Prostate gland (tissue), 2 donors: ENCODE measurements at places on chromosomes 6 and 20. TPM values are rescaled to one million over a fixed set of nuclear protein-coding genes. Genes with fewer than 3 reads are reported as not detected.

DNA sequence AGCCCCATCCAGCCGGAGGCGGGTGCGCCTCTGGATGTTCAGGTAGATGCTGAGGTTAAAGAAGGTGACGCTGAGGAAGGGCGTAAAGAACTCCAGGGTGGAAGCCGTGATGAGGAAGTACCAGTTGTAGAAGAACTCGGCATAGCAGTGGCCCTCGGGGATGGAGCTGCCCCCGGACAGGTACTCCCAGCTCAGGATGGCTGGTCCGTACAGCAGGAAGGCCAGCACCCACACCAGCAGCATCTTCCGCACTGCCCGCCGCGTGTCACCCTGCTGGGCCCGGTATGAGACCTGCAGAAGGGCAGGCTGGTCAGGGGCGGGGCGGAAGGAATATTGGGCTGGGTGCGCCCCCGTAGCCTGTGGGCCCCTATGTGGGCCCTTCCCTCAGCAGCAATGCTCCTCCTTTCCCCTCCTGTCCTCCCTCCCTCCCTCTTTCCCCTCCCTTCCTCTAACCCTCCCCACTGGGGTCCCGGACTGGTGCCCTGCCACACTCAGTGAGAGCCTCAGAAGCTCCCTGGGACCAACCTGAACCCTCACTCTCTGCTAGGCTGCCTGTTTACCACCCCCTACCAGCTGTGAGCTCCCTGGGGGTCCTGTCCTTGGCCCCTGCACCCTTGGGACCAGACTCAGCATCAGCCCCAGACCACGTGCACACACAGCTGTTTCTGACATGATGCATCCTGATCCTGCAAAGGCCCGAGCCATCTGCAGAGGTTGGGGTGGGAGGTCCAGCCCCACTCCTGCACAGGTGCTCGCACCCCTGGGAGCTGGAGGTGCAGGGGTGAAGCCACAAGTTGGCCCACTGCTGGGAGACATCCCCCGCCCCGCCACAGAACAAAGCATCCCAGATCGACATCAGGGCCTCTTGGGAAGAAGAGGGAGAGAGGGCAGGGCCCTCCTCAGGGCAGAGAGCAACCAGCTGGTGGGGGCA, 3.2 kb downstream of the HRH3 start:
- DNase-seq = no peak

- DNase-seq = no peak
Measured at GRCh38 chr6:37004044-37004980, 1.1 kb upstream of the FGD2 start.

GRCh38 chr6:45458672-45459071, 80.9 kb upstream of the SUPT3H start:
- DNase-seq = no peak

DNA sequence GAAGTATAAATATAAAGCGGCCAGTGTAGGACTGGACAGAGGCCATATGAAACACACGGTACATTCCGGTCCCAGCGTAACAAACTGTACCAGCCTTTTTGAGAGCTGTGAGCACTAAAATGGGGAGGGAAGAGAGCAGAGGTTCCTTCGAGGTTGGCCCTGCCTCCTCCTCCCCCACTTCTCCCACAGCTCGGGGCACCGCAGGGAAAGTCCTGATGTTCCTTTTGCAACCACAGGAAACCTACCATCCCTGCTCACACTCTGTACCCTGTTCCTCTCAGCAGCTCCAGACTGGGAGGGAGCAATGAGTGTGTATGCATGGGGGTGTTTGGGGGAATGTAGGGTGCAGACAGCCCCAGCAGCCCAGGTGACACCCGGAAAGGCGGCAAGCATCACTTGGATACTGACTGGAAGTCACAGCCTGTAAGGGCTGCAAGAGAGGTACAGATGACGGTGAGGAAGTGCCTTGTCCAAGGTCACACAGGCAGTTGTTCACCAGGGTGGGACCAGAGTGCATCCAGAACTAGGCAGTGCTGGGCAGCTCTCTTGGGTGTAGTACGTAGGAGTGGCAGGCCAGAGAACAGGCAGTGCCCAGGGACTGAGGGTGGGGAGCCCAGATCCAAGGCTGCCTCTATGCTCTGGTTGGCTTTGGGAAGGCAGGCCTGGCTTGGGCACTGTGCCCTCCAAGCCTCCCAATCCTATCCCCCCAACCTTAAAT, 11.0 kb upstream of the ARMC12 start:
- peak; percentile 78 for DNase-seq

- DNase-seq = no peak
Measured at GRCh38 chr20:59325142-59325523, 24.7 kb downstream of the EDN3 start.

GRCh38 chr20:33664762-33665144, 2.0 kb upstream of the ACTL10 start:
- DNase-seq = no peak

DNA sequence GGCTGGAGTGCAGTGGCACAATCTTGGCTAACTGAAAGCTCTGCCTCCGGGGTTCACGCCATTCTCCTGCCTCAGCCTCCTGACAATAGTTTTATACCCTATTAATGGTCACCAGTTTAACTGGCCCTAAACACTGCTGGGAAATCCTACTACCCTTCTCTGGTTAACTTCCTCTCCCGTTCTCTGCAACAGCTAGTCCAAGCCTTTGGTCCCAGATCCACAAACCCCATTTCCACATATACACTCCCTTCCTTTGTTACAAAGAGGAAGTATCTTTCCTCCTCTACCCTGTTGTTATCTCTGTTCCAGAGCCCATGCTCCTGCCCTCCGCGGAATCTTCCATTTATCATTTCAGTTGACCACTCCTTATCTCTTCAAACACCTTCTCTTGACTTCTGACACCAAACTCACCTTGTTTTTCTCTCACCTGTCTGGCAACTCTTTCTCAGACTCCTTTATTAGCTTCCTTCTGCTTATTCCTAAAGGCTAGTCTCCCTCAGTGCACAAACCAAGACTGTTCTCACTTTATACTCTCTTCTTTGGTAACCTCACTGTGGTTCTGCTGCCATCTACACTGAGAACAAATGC, 25.0 kb upstream of the TBC1D22B start:
- DNase-seq = no peak

- DNase-seq = no peak
Measured at GRCh38 chr20:905396-905961, 10.7 kb downstream of the ANGPT4 start.

DNA sequence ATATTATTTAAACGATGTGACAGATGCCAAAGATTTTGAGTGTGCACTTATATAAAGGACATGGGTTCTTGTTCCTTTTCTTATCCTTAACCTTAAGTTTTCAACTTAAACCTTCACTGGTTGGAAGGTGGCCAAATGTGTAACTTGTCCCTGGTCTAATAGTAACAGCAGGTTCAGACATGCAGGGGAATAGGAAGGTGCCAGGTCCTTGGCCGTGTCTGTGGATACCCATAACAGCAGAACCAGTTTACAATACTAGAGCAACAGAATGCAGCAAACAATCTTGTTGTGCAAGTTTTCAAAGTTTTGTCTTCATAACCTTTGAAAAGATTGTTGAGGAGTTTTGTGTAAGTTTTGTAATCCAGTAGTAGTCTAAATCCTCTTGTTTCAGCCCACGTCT, 4.4 kb downstream of the MYB start:
- peak; percentile 50 for DNase-seq

DNA sequence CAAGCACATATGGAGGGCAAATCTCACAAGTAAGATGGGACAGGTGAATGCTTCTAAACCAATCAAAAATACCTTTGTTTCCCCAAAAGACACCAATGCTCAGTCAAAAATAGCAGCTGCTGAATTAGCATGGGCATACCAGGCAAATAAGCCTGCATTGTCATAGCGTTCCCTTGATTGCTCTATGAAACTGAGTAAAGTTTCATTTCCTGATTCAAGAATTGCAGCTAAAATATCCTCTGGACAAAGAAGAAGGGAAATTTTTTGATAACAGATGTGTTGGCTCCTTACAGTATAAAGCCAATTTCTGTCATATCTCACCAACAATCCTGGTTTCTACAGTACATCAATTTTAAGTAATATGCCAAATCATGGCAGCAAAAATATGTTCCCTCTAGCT, 3.3 kb upstream of the TMEM14A start:
- DNase-seq = no peak

- no peak for DNase-seq
Measured at GRCh38 chr20:49445176-49445575, 37.3 kb downstream of the KCNB1 start.

- no peak for DNase-seq
Measured at GRCh38 chr6:46104209-46104608, 25.6 kb upstream of the ENPP4 start.

GRCh38 chr6:109452181-109452580, 3.4 kb downstream of the MICAL1 start:
- no peak for DNase-seq

GRCh38 chr6:52293067-52293466, 8.5 kb upstream of the MCM3 start:
- DNase-seq = no peak

- DNase-seq = peak; percentile 12
Measured at GRCh38 chr6:125104425-125104824, 49.1 kb upstream of the TPD52L1 start.

DNA sequence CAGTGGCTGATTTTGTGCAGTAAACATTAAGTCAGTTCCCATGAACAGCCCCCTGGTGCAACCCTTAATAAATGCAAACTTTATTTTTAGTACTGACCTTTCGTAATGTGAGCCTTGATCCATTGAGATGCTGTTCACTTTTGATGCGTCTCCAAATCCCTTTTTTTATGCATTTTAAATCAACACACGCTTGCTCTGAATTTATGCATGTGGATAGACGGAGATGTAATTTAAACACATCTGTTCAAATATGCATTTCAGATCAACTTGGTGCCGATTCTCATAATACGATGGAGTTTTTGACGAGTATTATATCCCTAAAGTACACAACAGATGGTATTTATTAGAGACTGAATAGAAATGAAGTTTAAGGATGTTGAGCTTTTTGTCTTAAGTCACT, 505.7 kb downstream of the CDKAL1 start:
- DNase-seq = no peak

GRCh38 chr6:34904990-34905613, 16.0 kb downstream of the ANKS1A start:
- DNase-seq = no peak

GRCh38 chr6:46772762-46773161, 20.4 kb upstream of the MEP1A start:
- DNase-seq = no peak

DNA sequence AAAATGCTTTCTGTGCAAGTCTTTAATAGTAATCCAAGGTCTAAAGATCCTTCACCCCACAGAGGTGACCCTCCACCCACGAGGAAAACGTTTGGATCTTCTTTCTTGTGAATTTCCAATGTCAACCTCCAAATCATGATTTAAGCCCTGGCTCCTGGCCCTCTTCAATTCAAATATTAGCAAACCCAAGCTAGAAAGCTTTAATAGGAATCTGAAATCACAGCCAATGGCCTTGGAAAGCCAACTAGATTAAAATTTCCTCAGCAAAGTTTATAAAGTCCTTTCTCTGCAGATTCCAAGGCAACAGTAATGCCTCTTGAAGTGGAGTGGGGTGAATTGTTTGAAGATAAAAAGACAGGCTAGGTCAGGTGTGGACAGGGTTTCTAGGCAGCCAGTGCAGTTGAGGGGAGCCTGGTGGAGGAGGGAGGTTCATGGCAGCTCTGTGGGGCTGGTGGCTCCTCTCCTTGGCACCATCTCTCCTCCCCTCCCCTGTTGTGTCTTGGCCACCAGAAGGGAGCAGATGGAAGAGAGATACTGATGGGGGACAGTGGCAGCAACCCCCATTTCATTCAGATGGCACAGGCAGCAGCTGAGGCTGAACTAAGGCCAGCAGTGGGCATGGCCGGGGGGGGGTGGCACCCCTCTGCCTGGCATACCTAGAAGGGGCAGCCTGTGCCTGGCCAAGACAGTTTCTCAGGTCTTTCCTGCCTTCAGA, 12.0 kb upstream of the UQCC2 start:
- DNase-seq = no peak

DNA sequence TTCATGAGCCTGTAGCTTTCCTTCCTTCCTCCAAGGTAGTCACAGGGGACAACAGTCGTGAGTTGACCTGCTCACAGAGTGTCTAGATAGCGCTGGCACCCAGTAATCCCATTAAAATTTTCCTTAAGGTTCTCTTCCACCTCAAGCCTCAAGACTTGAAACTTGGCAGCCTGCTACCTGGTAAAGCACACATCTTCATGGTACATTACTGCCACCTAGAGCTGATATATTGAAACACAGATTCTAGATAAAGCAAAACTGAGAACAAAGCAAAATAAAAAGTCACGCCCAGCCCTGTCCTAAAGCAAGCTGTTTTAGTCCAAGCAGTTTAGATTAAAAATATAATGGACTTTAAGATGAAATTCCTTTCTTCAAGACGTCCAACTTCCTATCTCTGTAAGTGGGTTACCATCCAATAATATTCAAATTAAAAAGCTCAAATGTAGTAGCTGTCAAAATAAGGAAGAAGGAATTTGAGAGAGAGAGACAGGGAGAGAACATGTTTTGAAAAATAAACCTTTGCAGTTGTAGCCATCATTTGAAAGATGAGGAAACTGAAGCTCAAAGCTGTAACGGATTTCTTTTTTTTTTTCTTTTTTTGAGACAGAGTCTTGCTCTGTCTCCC, 50.7 kb upstream of the CD83 start:
- peak; percentile 46 for DNase-seq

DNA sequence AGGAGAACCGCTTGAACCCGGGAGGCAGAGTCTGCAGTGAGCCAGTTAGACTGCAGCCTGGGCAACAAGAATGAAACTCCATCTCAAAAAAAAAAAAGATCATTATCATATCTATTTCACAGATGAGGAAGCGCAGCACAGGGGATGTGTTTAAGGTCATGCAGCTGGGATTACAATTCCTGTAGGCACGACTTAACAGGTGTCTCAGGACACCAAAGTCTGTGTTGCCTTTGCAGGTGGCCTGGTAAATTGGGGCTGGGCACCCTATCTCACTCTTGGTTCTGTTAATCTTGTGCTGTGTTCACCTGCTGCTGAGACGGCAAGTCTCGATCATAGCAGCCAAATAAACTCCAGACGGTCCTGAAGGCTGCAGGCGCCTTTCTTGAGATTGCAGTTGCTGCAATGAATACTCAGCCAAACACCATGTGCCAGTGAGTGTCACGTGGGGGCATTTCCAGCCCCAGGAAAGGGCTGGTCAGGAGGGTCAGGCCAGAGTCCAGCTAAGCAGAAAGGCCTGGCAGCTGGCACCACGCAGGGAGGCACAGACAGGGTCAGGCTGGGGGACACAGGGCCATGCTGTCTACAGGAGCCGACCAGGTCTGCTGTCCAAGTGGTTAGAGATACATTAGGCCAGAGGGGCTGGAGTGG, 55.8 kb downstream of the FGD2 start:
- DNase-seq = no peak

SLC13A3 gene
- total RNA-seq = 10.5 TPM

VGLL2 gene
- 0.28 TPM for total RNA-seq

TMEM170B gene
- total RNA-seq = 2.7 TPM

FKBP1C gene
- 0.32 TPM for total RNA-seq

TMEM74B gene
- total RNA-seq = 0.59 TPM

HNF4A gene
- not detected for total RNA-seq

UBD gene
- 2.0 TPM for total RNA-seq

CST4 gene
- total RNA-seq = not detected

PDE7B gene
- 4.7 TPM for total RNA-seq

KCNK16 gene
- total RNA-seq = not detected

EFCAB8 gene
- 0.87 TPM for total RNA-seq

RIPK1 gene
- 21.3 TPM for total RNA-seq

CDSN gene
- 0.50 TPM for total RNA-seq

GPSM3 gene
- 5.1 TPM for total RNA-seq
